ENCODE measurements at places on chromosomes 12 and 14.

- no peak for DNase-seq
These were observed at the start of gene SERPINA3 for GRCh38 chr14:94612174-94612573. TSS of gene SERPINA3 (plus strand) at chr14:94612391. CDS start at chr14:94614442, 2,051 bp downstream.

DNA sequence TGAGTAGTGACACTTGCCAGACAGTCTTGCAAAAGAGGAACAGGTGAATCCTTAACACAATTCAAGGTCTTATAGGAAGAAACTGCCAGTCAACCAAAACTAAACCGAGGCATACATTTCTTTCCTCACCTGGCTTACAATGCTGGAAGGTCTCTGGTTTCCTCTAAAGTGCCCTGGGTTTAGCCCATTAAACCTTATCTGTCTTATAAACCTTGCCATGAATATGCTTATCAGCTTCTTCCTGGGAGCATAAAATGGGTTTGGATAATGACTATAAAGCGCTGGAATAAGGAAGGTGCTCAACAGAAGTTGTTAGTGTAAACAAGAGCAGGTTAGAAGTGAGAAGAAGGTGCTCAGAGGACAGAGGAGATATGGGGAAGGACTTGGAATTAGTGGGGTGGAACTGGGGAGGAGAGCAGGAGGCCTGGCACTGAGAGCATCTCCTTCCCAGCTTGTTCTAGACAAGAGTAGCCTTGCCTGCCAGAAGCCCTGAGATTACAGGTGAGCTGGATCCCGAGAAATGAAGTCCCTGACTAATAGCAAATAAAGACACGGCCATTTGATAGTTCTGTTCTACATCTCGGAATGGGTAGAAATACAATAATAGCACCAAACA, 14.1 kb upstream of the GPRC5A start:
- DNase-seq, result no peak

GRCh38 chr14:103329401-103330347, 4.4 kb upstream of the EIF5 start:
- DNase-seq, result no peak

GRCh38 chr12:31035967-31036665, 37.5 kb upstream of the DDX11 start:
- DNase-seq, result no peak

- no peak for DNase-seq
These were observed 13.9 kb downstream of the ESRRB start for GRCh38 chr14:76389841-76390240.

DNA sequence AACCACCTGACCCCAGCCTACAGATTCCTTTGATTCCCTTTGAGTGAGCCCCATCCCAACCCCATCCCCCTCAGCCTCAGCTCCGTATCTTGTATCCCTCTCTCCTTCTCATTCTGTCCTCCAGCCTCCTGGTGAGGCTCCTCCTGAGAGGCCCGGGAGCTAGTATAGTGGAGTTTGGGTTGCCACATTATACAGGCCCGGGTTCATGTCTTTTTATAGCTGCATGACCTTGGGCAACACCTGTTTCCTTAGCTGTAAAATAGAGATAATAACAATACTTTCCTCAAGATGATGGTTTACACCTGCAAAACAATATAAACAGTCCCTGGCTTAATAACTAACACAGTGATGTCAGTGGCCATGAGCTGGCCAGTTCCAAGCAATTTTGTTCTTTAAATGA, 89.8 kb downstream of the STAB2 start:
- DNase-seq, result no peak

- peak; percentile 51 for DNase-seq
These were observed 7.7 kb downstream of the DAZAP2 start for GRCh38 chr12:51246254-51246853.

- peak; percentile 89 for DNase-seq
These were observed at the start of gene ANO6 for GRCh38 chr12:45215419-45216229. TSS of gene ANO6 (plus strand) at chr12:45216095. CDS start at chr12:45216322, 227 bp downstream.

DNA sequence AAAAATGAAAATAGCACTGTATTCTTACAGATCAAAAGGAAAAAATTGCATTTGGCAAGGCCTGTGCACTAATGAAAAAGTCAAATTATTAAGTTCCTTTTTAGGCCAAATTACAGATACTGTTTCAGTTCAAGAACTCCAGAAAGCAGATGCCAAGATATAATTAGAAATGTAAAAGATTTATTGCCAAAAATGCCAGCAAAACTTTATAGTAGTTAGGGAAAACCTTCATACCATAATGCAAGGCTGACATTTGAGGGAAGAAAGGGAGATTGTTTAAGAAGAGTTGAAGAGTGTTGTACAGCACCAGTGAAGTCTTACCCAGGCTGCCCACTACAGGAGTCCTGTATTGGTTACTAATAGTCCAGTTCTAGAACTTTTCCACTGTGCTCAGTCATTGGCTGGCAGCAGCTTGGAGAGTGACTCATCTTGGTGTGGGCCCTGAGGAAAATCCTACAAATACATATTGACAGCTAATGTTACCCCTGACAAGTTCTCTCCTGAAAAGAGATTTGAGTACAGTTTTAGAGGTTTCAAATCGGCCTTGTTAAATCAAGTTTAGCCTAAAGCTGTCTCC, 600.4 kb downstream of the C12orf50 start:
- DNase-seq, result peak; percentile 17
